ENCODE measurements at places on chromosomes 16 and 17.

DNA sequence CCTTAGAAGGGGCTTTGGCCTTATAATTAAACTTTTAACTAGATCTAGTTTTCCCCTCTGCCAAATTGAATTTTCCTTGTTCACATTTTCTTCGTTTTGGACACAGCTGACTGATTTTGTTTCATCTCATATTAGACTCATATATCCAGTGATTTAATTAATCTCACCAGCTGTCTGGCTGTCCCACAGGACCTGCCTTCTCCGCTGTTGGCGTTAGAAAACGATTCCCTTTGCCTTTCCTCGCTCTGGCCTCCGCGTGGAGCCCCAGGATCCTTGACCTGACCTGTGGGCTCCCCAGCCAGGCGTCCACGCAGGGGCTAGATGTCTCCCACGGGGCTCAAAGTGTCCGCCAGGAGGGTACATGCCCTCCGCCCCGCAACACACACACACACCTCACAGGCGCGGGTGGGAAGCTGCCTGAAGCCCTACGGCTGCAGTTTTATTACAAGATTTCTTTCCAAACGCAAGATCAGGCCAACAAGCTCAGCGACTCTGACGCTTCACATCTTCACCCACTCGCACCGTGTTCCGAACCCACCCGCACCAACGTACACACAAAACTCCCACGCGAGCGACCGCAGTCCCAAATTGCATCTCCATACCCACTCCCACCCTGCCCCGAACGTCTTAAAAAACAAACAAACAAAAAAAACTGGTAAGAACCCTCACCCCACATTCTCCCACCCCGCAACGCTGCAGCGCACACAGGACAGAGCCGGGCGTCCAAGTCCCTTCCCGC, 1.1 kb downstream of the RPRML start:
- no peak for DNase-seq

GRCh38 chr16:53435066-53435688, 906 bp downstream of the RBL2 start:
- DNase-seq, result peak; percentile 84

DNA sequence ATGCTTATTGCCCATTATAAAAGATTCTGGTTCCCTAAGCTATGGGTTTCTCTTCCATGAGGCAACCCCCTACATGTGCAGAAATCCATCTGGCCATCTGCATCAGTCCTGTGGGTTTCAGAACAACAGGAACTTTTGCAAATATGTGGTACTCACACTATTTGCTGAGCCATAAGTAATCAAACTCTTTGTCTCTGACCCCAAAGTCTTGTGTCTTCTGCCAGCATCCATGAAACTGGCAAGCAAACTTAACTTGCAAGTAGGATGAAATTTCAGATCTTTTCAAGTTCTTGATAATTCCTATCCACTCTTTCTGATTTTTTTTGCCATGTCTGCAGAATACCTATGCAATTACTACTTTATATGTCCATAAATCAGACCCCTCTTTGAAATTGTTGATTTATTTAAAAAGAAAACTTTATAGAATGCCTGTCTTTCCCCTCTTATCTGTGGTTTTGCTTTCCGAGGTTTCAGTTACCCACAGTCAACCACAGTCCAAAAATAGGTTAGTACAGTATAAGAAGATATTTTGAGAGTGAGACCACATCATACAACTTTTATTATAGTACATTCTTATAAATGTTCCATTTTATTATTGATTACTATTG, 158.4 kb upstream of the IRX3 start:
- peak; percentile 72 for DNase-seq

GRCh38 chr17:80751070-80751945, 206.7 kb downstream of the RPTOR start:
- DNase-seq, result peak; percentile 76

DNA sequence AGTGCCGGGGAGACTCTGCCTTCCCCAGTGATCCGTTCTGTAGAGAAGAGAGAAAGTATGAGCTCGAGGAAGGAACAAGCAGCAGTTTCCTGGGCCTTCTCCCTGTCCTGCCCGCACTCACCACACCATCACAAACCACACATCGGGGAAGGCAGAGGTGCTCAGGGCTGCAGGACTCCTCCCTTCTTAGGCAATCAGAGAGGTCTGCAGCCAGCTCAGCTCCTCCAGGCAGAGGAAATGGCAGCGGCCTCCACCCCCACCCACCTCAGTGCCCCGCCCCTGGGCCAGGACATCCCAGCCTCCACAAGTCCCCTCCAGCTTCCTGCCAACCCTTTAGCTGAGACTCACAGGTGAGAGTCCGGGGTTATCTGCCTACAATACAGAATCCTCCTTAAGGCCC, 2.0 kb downstream of the ZNF319 start:
- no peak for DNase-seq
